DMS153 (cell line): ENCODE measurements at places on chromosomes 5 and 9.
A peak's percentile ranks its signal among the peaks of the same experiment; 100 is the strongest.

GRCh38 chr9:74336161-74336560 lies 161.0 kb upstream of the RORB start:
- no peak for DNase-seq

DNA sequence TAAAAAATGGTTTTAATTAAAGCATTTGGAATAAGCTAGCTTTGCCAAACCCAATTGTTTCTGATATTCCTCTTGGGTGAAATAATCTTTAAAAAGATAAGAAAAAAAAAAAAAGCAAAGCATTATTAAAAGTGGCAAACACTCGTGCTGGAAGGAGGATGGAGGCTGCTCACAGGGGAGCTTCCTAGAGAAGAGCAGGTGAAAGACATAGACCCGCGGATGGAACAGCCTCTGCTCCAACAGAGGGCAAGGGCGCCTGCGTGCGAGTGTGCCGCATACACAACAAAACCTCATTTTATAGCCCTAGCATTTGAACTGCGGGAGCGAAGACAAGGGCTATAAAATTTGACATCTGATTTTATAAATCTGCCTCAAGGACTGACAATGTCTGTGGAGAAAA lies 33.4 kb upstream of the SLC25A51 start:
- no peak for DNase-seq

DNA sequence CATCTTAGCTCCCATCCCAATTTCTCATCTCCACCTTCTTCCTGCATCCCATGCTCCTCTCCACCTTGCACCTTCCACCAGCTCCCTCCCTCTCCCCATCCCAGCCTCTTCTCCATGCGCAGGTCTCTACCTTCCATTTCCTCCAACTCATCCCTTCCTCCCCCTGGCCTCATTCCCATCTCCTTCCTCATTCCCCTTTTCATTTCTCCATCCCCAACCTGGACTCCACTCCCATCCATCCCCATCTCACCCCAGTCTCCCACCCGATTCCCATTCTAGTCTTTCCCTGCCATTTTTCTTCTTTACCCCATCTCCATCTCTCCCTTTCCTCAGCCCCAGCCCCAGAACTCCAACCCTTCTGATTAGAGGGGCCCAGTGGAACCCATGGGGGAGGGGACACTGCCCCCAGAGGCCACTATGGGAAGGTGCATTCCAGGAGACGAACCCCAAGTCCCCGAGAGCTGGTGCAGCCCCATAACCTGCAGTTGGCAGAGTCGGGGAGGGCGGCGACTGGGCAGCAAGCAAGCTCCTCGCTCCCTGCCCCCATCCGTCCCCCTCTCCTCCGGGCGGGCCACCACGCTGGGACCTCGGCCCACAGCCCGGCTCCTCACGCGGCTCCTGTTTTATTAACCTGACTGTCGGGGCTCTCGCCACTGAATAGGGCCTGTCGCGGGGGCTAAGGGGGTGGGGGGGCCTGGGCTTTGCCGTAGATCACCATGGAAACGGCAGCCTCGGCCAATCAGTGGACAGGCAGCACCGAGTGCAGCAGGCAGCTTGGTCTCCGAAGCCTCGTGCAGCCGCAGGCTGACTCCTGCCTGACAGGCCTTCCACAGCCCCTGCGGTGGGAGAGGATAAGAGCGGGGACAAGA lies 66.7 kb downstream of the PCDH1 start:
- DNase-seq: no peak

GRCh38 chr9:129665389-129665775 lies at the start of gene PRRX2:
TSS of gene PRRX2 (plus strand) at chr9:129665647. CDS start at chr9:129665868, 221 bp downstream.
- no peak for DNase-seq

DNA sequence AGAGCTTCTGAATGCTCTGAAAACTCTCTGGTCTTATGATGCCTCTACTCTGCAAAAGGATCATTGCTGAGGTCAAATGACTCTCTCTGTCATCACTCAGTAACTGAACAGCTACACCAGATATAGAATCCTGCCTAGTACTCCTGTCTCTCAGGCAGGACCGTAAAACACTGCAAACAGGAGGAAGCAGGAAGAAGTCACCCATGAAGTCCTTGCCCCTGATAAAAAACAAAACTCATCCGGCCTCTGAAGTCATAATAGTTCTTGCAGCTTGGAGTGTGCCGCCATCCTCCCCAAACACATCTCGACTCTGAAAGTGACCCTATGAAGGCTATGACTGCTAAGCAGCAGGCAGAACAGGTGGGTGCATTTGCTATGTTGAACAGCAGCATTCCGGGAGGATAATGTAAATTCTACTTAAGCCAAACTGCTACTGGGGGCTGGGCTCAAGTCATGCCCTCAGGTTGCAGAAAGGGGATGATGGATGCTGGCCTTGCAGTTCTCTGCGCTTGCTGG lies 81.9 kb upstream of the FAM169A start:
- DNase-seq: no peak

DNA sequence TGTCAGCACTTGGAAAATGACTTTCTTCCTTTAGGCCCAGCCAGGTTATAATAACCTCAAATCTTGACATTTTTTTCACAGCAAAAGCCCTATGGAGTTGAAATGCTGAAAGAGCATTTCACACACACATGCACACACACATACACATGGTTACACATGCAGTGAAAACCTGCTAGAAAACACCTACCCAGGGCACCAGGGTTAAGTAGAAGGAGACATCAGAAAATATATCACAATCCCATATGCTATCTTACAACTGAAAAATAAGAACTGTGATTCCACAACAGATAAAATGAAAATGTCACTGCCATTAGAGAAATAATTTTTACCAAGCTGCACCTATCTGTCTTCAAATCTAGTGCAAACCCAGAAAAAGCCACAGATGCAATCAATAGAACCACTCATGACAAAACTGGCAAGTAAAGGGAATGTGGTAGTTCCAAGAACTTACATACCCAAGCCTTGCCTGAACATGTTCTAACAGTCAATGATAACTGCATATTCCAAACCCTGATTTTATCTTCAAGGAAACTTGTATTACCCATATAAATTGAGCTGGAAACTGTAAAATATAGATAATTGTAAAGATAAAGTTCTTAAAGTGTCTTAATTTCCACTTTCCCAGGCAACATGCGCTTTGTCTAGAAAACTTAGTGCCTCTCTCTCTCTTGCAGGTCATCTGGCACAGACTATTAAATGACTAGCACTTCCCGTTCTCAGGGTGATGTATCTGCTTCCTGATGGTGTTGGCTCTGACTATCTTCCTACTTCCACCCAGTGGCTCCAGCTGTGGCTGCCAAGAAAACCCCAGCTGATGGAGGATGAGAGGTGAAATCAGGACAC lies 250.2 kb upstream of the PTGER4 start:
- no peak for DNase-seq

DNA sequence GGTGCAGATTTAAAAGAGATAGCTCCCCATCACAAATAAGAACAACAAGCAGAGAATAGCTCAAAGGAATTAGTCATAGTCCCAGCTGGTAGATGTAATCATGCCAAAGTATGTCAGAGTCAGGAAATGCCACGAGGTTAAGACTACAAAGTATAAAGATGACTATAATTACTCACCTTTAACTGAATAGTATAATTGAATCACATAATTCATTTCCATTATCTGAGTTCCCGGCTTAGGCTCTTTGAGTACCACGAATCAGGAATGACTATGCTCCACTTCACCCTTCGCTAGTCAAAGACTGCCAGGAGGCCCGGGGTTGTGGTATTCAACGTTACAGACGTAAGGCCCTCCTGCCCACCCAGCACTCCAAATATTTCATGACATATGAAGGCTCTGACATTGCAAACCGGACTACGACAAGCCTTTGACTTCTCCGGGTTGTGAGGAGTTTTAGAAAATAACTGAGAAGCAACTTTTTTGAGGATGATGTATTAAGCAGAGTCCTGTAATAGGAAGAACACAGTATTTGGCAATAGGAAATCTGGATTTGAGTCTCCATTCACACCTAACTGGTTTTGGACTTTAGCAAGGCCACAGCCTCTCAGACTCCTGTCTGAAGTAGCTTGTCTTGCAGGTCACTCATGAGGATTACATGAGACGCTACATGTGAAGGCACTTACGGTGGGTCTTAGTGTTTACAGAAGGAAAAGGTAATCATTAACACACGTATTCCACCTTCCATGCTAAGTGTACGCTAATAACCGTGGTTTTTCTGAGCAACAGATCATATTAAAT lies 64.6 kb downstream of the ENC1 start:
- DNase-seq: no peak

GRCh38 chr5:168843277-168844015 lies 264.3 kb upstream of the PANK3 start:
- no peak for DNase-seq

DNA sequence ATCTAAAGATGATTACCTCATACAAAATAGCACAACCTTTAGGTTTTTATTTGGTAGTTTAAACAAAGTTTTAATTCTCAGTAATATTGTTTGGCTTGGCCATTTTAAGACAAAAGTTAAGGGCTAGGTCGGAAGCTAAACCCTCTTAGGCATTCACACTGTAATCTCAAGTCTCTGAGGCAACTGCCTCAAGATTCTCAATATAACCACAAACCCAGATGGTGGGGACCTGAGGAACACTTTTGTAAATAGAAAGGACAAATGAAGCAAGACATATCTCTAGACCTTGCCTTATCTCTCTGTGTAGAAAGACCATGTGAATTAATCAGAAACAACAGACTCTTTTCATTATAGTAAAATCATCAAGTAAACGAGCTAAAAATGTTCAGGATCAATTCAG lies 500.2 kb upstream of the CDH6 start:
- no peak for DNase-seq

GRCh38 chr9:138075961-138076649 lies 198.5 kb downstream of the CACNA1B start:
- no peak for DNase-seq

DNA sequence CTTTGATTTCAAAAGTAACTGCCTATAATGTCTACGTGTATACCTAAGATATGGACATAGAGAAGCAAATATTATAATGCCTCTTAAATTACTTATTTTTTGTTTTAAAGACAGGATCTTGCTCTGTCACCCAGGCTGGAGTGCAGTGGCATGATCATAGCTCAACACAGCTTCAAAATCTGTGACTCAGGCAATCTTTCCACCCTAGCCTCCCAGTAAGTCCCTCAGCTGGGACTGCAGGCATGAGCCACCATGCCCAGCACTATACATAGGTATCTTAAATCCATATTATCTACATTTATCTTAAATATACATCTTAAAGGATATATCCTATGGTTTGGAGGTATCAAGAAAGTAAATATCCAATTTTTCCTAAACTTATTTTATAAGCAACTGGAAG lies 261.2 kb downstream of the ARL15 start:
- DNase-seq: no peak

DNA sequence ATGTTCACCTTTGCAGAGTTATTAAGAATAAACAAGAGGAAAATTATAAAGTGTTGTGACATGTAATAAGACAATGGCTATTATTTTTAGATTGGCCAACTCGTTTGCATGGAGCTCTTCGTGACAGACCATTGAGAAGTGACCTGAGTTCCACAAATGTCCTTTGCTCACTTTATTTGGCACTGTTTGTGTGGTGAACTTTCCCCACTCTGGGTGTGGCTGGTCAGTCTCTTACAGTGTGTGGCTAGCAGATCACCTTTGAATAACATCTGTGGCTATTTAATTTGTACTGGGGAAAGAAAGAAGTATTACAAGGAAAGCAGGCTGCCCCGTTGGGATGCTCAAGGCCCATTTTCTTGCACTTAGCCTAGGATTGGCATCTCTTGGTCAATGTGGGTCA lies 274.1 kb upstream of the WWC1 start:
- no peak for DNase-seq

GRCh38 chr5:34865091-34865490 lies 26.1 kb downstream of the TTC23L start:
- no peak for DNase-seq

GRCh38 chr9:134932606-134933005 lies 14.9 kb upstream of the FCN1 start:
- no peak for DNase-seq

GRCh38 chr9:19682397-19682796 lies 106.4 kb downstream of the SLC24A2 start:
- DNase-seq: no peak

- peak; percentile 59 for DNase-seq
Observed at GRCh38 chr5:8861764-8862163, 684.1 kb downstream of the SEMA5A start.

DNA sequence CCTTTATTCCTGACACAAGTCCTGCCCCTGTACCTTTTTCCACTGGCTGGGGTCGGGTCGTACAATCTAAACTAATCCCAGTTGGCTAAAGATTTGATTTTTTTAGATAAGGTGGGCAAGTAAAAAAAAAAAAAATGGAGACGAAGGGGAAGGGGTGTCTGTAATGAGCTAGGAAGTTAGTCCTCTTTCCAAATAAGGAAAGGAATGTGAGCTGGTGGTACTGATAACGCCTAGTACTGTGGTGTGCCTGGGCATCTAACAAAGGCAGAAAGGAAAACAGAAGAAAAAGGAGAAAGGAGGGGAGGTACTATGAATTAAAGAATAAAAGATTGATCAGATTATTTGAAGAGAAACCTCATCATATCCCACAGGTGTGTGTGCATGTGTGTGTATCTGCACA lies 21.3 kb downstream of the PRDM9 start:
- no peak for DNase-seq

DNA sequence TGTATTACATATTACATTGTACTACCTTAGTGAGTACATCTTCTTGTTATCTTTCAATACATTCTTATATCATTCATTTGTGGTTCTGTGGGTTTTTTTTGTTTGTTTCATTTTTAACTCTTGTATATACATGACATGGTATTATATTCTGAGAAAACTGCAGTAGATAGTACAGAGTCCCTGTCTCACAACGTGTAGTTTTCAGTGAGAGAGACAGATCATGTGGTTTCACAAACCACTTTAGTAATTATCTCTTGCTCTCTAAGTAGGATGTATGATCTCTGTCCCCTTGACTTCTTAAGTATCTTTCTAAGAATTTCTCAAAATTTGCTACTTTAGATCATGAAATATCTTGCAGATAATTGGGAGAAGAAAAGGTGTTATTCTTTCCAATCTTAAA lies 745.9 kb upstream of the CDH9 start:
- no peak for DNase-seq

DNA sequence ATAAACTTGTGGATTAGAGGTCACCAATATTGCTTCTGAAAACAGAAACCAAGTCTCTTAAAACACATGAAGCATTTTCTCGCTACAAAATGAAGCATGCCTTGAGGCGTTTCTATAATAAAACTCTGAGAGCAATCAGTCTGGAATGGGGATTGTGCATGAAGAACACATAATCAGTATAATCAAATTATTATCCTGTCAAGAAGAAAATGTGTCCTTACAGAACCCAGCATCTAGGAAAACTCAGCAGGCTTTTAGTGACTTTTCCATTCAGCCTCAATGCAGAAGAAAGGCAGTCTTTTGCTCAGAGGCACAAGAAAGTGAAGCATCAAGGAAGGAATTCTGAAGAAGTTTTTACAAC lies 121.9 kb downstream of the CDH18 start:
- no peak for DNase-seq

- no peak for DNase-seq
Observed at GRCh38 chr5:122584411-122585300, 190.2 kb upstream of the SNX2 start.

DNA sequence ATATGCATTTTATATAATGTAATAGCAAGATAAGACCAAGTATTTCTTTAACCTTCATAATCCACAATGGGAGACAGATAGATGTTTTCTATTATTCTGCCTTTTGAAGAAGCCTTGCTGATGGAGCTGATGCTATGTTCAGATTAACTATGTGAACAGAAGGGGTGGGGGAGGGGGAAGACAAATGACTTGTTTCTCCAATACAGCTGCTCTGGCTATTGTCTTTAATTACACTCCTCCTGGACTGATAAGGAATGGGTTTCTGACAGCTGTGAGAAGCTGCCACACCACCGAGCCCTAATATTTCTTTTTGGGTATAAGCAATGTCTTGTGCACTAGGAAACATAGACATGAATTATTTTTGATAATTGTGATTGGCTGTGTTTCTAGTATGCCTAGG lies 62.0 kb downstream of the CAVIN4 start:
- no peak for DNase-seq

GRCh38 chr5:139611703-139612584 lies 36.2 kb upstream of the CXXC5 start:
- DNase-seq: no peak
